Amniotic epithelial cell (primary cell): ENCODE measurements at places on chromosomes 2 and 18.
A peak's percentile ranks its signal among the peaks of the same experiment; 100 is the strongest.

DNA sequence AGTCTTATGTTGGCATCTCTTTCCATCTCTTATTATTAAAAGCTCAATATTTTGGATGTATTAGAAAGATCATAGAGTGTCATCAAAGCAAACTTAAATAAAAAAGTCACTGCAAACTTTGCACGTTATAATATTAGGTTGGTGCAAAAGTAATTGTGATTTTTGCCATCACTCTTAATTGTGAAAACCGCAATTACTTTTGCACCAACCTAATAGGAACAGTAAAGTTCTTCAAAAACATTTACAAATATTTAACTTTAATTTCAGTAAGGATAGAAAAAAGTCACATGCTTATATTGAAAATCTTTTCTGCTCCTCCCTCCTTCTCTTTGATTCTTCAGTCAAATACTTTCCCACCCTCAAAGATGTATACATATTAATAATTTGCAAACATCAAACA is 51.5 kb downstream of the ZNF521 start:
- no peak for DNase-seq

DNA sequence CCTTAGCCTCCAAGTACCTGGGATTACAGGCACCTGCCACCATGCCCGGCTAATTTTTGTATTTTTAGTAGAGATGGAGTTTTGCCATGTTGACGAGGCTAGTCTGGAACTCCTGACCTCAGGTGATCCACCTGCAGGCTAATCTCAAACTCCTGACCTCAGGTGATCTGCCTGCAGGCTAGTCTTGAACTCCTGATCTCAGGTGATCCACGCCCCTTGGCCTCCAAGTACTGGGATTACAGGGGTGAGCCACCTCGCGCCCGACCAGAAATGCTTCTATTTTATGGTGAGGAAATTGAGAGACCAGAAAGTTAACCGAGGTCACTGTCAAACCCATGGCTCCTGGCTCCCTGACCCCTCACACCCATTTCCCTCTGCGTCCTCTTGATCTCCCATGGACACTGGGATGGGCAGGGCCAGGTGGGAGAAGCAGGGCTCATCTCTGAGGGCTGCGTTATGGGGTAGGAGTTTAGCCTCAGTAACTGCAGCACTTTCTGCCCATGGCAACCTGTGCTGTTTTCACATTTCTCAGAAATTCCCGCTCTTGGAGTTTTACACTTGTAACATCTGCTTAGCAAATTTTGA is 210.0 kb downstream of the AGAP1 start:
- DNase-seq = no peak

DNA sequence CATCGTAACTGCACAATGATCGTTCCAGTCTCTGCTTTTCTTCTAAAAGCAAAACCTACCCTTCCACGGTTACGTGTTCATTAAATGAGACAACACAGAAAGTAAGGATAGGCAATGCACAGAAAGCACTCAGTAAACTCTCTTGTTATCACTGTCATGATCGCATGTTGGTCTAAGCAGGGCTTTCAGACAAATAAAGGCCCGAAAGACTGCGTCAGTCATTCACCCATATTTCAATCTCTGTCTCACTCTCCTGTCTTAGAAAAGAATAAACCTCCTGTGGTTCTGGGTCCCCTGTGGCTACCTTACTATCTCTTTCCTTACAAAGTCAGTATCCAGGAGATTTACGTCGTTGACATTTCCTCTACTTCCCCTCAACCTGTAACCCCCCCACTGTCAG is 160.9 kb downstream of the VAPA start:
- DNase-seq = no peak

DNA sequence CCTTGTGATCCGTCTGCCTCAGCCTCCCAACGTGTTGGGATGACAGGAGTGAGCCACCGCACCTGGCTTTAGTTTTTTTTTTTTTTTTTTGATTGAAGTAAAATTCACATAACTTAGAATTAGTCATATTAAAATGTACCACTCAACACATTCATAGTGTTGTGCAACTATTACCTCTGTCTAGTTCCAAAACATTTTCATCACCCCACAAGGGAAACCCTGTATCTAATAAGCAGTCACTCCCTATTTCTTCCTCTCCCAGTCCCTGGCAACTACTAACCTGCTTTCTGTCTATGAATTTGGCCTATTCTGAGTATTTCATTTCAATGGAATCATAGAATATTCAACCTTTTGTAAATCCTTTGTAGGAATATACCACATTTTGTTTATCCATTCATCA is 123.9 kb upstream of the FAM117B start:
- peak; percentile 62 for DNase-seq

- DNase-seq = no peak
These were observed 38.3 kb upstream of the GREB1L start for GRCh38 chr18:21203542-21204241.

DNA sequence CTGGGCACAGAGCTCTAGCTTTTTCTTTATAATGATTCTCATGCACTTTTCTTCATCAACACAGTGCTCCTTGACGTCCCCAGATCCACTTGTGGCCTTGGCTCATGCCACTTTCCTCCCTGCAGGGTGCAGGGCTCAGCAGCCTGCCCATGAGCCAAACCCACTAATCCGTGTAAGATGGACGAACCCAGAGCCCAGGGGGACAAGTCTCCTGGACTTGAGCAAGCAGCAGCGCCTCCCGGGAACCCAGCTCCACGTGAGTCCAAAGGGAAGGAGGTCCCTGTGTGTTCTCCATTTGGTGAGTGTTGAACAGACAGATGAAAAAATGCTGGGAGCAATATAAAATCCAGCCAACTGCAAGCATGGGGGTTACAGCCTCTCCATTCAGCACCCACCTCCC is 470.6 kb upstream of the HS6ST1 start:
- DNase-seq = no peak

DNA sequence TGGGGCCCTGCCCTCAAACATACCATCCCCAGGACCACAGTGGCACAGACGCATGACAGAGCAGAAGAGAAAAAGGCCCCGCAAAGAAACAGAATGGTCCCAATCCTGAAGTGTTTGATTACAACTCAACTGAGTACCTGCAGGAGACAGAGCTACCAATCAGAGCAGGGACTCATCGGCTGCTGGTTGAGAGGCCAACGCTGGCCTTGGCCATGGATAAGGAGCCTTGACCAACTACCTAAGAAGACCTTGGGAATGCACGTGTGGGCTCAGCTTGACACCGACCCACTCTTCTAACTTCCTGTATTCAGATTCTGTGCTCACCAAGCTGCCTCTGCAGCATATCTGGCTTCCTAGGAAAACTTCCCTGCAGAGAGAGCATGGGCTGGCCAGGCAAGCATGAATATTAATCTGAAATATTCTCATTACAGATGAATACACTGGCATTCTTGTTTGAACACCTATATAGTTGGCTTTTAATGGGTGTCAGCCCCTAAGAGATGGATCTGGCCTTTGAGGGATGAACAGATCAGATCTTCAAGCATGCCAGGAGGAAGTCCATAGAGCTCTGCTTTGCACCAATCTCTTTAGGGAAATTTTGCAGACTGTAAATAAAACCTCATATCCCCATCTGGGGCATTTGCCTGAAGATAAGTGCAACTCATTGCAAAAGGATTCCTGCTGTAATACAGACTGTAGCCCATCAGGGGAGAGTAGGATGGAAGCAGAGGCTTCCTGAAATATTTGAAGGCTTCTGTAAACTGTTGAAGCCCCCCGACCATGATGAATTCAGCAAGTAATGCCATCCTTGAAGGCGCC is 135.4 kb downstream of the BCL2 start:
- no peak for DNase-seq

- DNase-seq = no peak
These were observed 13.6 kb downstream of the ASAP2 start for GRCh38 chr2:9220201-9220600.

DNA sequence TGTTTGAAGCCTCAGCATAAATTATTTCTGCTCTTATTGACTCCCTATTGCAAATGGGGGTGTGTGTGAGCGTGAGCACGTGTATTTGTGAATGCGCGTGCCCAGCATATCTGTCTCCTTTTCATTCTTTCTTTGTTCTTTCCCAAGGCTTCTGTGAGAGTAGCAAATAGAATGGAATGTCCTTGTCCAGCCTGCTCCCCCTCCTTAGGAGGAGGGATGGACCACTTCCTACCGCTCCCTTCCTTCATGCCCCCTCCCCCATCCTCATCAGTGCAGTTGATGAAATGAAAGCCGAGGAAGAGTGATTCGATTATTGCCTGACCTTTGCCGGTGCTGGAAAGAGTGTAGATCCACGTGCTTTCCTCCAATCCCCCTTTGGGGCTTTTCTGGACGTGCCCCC is 102.0 kb downstream of the CPO start:
- DNase-seq = peak; percentile 11

DNA sequence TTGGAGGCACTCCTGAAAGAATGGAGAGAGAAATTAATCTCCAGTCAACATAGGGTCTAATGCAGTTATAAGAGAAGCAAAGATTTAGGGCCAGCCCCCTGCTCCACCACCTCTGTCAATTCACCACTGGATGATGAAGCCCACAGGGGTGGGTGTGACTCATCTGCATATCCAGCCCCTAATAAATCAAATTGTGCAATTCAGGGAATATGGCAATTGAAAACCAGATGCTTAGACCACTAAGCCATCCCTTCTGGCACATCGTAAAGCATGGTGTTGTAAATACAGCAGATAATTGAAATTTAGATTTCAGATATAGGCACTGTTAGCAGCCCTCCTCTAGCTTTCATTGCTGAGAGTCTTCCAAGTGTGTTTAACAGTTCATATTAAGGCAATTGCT is 541.4 kb downstream of the PARD3B start:
- peak; percentile 53 for DNase-seq

- no peak for DNase-seq
These were observed 9.9 kb downstream of the ACVR1 start for GRCh38 chr2:157866202-157866601.

- no peak for DNase-seq
These were observed 14.3 kb downstream of the RBMS1 start for GRCh38 chr2:160479269-160479668.

- DNase-seq = no peak
These were observed 155.5 kb upstream of the ID2 start for GRCh38 chr2:8526403-8526696.

DNA sequence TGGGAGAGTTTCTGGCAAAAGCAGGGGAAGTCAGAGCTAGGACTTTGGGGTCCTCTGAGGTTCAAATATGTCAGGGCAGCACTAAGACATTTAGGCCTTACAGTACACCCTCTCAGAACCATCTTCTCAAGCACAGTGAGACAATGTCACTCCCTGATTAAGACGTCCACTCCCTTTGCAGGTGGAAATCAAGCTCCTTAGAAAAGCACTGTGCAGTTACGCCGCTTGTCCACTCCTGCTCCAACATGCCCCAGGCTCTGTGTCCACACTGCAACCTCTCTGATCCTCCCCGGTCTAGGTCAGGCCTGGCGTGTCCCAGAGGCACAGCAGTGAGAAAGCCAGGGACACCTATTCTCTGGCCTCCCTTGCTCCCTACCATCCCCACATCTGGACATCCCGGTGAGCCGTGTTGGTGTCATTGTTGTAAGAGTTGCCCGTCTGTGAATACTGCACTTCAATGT is 528.6 kb upstream of the ID2 start:
- no peak for DNase-seq

DNA sequence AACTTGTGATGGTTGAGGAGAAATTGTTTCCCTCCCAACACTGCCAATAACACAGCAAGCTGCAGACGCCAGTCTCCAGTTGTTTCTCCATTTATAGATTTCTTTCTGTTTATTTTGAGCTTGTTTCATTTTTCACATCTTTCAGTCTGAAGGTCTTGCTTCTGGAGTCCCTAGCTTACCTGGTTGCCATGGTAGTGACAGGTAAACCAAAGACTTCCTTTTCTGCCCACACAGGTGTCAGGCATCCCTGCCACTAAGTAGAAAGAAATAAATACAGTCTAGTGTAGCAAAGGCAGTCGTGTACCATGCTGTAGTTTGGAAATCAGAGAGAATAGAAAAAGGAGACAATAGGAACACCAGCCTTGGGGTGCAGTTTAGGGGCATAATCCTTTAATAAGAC is 82.8 kb downstream of the MARCHF4 start:
- no peak for DNase-seq

DNA sequence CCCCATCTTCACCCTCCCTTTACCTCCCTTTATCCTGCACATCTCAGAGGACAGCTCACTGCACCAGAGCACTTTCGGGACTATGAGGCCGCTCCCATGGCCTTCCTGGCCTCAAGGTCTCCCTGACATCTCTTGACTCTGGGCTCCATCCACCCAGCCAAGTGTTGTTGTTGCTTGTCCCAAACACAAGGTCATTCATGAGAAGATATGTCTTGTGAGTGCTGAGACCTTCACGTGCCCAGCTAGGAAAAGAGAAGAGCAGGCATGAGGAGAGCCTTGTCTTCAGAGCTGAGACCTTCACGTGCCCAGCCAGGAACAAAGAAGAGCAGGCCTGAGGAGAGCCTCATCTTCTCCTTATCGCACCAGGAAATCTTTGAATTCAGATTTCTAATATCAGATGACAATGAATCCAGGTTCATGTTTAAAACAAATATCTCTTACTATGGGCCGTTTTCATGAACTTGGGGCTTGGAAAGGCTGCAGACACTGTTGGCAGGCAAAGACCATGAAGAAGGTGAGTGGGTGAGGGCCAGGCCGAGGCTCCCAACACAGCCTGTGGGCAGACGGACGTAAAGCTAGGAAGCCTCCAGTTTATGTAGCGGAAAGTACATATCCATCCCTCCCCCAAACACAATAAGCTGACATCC is 256.1 kb downstream of the NDUFA10 start:
- no peak for DNase-seq

GRCh38 chr2:99181624-99182000 is 628 bp downstream of the MRPL30 start:
- no peak for DNase-seq

GRCh38 chr2:18885457-18885856 is 296.1 kb upstream of the NT5C1B start:
- DNase-seq = no peak

DNA sequence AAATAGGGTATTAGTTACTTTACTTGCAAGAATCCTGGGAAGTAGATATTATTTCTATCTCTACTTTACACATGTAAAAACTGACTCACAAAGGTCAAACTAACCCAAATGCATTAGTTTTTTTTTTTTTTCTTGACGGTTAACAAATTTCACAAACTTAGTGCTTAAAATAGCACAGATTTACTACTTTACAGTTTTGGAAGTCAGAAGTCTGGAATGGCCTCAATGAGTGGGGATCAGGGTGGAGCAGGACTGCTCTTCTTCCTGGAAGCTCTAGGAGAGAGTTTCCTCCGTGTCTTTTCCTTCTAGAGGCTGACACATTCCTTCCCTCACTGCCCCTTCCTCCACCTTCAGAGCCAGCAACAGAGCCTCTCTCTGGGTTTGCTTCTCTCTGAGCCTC is 117.2 kb downstream of the COL6A3 start:
- peak; percentile 51 for DNase-seq

DNA sequence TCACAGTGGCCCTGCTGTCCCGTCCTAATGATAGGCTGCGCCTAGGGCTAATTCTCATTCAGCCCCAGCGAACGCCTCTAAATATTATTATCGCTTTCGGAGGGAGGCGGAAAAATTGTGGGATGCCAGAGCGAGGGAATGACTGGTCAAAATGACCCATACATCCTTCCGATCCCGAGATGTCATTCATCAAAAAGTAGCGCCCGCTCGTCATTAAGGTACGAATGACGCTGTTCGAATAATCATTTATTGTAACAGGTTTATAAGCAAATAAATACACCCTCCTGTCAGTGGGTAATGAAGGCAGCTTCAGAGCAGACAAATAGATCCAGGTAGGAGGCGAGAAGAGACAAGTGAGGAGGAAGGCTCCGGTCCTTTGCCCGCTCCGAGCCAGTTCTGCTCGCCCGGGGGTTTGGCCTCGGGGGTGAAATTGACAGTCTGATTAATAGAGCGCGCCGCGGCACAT is at the start of gene EVX2:
Gene EVX2, minus strand, starts transcription at position 167 of the 466 bp plus-strand sequence. CDS start 186 bp downstream, outside the sequence.
- DNase-seq = no peak

GRCh38 chr2:38129987-38130386 is 54.0 kb upstream of the CYP1B1 start:
- no peak for DNase-seq
